GM13976 (cell line): ENCODE measurements at places on chromosomes 13 and 19.

DNA sequence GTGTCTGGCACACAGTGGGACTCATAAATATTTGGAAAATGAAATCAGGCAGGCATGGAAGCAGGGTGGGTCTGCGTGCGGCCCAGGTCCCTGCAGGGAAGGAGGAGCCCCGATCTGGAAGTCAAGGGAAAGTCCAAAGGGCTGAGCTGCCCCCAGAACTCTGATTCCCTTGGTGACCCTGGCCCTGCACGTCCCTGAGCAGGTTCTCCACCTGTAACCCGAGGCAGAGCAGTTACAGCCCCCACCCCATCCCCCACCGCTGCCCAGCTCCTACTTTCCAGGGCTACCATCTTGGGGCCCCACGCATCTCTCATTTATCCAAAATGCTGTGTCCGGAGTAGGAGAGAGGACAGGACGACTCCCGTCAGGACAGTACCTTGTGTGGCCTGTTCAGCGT lies 2.1 kb downstream of the PLEKHF1 start:
- no peak for DNase-seq

GRCh38 chr19:9456018-9456689 lies 20.8 kb upstream of the ZNF266 start:
- DNase-seq = no peak

DNA sequence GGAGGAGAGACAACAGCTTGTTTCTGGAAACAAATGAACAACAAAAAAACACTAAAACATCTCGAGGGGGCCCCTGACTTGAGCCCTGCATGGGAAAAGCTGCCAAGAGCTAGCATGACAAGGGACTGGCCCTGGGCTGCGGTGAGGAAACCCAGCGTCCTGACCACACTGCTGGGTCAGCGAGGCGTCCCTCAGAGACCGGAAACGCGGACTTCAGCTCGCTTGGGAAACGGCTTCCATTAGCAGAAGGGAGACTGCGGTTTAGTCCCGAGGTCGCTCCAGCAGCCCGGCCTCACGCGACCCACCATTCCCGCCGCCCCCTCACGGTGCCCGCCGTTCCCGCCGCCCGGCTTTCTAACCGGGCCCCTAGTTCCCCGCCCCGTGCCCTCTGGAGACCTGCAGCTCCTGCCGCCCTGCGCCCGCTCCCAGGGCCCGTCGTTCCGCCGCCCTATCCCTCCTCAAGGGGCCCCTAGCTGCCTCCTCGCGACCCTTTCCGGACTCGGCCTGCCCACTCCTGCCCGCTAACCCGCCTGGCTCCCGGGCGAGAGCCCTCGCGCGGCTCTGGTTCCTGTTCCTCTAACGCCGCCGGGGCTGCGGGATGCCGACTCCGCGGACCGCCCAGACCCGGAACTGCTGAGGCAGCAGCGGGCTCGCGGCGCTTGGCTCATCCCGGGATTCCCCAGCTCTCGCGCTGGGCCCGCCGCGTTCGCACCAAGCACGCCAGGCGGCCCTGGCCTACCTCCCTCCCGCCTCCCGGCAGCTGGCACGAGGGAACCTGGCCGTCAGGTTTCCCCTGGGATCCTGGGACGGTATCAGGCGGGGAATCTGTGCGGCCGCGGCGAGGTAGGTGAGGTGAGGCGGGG lies at the start of gene CCDC122:
CCDC122 (minus strand) TSS at position 849 of the 863 bp plus-strand sequence. CDS start 10,364 bp downstream, outside the sequence.
- DNase-seq = peak; percentile 91

DNA sequence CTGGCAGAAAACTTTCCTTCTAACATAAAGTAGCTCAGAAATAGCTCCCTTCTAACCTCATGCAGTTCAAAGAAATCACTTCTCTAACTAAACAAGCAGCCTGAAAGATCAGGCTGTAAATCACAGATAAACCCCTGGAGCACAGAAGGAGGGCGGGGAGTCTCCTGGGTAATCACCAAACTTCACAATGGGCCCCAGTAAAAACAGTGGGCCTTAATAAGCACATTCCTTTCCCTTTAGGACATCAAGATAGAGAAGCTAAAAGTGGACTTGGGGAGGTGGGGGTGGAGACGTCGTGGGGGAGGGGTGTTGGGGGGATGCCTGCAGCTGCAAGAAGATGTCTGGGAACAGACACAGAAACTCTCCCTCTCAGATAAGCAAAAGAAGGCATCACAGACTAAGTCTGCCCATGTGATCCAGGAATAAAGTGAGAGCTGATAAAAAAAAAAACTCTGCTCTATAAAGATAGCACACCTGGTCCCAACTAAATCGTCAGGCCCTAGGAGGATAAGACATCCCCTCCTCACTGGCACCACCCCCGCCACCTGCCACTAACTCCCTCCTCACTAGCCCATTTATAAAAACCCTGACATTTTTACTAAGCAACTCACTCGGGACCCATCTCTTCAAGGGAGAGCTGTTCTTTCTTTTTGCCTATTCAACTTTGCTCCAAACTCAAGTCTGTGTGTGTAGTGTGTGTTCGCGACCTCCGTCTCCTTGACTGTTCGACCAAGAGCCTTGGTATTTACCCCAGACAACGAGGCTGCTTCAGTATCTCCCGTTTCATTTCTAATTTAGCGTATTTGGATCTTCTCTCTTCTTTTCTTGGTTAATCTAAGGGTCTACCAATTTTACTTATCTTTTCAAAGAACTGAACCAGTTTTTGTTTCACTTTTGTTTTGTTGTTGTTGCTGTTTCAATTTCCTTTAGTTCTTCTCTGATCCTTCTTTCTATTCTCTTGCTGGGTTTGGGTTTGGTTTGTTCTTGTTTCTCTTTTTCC lies 31.7 kb downstream of the DNAJC15 start:
- no peak for DNase-seq

GRCh38 chr13:45108716-45109101 lies 11.6 kb upstream of the GTF2F2 start:
- DNase-seq = peak; percentile 38

- DNase-seq = peak; percentile 93
Observed at GRCh38 chr19:58544591-58545285, 874 bp downstream of the TRIM28 start.

DNA sequence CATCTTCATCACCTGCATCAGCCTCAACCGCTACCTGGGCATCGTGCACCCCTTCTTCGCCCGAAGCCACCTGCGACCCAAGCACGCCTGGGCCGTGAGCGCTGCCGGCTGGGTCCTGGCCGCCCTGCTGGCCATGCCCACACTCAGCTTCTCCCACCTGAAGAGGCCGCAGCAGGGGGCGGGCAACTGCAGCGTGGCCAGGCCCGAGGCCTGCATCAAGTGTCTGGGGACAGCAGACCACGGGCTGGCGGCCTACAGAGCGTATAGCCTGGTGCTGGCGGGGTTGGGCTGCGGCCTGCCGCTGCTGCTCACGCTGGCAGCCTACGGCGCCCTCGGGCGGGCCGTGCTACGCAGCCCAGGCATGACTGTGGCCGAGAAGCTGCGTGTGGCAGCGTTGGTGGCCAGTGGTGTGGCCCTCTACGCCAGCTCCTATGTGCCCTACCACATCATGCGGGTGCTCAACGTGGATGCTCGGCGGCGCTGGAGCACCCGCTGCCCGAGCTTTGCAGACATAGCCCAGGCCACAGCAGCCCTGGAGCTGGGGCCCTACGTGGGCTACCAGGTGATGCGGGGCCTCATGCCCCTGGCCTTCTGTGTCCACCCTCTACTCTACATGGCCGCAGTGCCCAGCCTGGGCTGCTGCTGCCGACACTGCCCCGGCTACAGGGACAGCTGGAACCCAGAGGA lies 2.6 kb downstream of the P2RY11 start:
- DNase-seq = no peak

DNA sequence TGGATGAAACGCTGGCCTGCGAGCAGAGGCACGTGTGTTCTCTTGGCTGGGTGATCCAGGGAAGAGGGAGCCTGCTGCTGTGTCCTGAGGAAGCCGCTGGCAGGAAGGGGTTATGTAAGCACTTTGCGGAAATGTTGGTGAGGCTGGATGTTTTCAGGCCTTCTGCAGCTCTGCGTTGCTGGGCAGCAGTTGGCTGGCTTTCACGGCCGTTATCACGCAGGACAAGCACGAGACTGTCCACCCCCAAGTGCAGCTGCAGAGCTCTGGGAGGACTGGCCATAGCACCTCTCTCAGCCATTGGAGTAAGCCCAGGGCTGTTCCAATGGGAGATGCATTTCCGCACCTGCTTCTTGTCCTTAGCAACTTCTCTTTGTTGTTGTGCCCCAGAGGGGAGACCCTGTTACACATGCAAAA lies 146.9 kb upstream of the SOX21 start:
- no peak for DNase-seq

GRCh38 chr19:33781996-33782395 lies 14.7 kb upstream of the KCTD15 start:
- DNase-seq = no peak

DNA sequence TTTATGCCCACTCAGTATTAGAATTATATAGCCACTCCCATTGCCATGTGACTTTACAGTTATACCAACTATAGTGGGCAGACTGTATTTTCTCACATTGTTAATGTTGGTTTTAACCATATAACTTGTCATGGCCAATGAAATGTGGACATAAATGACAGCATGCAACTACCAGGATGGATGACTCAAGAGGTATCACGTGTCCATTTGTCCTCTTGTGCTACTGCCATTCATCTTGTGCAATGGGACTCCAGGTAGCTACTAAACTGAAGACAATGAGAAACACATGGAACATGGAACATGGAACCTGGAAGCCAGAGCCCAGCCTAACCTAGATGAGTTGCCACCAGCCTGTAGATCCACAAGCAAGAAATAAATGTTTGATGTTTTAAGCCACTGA lies 242.7 kb upstream of the IPO5 start:
- no peak for DNase-seq

- DNase-seq = peak; percentile 7
Observed at GRCh38 chr19:27746691-27747380, 1466.1 kb downstream of the UQCRFS1 start.

GRCh38 chr19:7852851-7853769 lies 21.1 kb downstream of the PRR36 start:
- peak; percentile 97 for DNase-seq

GRCh38 chr13:42762917-42763316 lies 18.5 kb upstream of the FAM216B start:
- no peak for DNase-seq

- DNase-seq = no peak
Observed at GRCh38 chr13:44040818-44041100, 161.1 kb downstream of the LACC1 start.

DNA sequence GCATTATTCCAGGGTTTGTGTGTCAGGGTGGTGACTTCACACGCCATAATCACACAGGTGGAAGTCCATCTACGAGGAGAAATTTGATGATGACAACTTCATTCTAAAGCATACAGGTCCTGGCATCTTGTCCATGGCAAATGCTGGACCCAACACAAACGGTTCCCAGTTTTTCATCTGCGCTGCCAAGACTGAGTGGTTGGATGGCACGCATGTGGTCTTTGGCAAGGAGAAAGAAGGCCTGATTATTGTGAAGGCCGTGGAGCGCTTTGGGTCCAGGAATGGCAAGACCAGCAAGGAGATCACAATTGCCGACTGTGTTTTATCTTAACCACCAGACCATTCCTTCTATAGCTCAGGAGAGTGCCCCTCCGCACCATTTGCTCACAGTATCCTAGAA lies 18.2 kb upstream of the SLC25A30 start:
- no peak for DNase-seq

GRCh38 chr13:96002322-96003131 lies 50.7 kb downstream of the UGGT2 start:
- no peak for DNase-seq

- peak; percentile 90 for DNase-seq
Observed at GRCh38 chr19:50025794-50026549, at the start of gene ZNF473. Gene ZNF473 (plus strand): TSS chr19:50026005. CDS start chr19:50031083, 5,078 bp downstream.

- DNase-seq = peak; percentile 68
Observed at GRCh38 chr19:2274931-2275535, 6.9 kb downstream of the PEAK3 start.

DNA sequence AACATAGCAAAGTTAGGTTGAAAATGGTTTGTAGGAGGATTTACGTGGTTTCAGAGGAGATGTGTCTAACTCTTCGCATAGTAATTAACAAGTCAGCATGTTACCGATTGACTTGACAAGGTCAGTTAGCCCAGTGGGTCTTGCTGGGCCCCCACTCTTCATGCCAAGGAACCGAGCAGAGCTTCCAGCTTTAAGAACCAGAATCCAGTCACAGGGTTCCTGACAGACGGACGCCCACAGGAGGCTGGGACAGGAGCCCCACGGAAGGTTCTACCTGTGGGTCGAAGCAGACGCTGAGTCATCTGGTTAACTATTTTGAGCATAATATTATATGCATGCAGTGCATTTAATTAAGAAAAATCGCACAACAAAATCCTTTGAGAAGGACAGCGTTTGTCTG lies 3.5 kb downstream of the TMEM255B start:
- DNase-seq = no peak

DNA sequence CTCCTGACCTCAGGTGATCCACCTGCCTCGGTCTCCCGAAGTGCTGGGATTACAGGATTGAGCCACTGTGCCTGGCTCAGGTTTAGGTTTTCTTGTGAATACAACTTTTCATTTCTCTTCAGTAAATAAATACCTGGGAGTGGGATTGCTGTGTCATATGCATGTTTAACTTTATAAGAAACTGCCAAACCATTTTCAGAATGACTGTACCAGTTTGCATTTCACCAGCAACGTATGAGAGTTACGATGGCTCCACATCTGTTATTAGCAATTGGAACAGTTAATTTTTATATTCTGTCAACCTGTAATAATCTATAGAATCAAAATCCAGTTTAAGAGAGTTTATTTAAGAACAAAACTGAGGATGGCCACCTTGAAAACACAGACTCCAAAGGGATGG lies 52.2 kb downstream of the TEX26 start:
- no peak for DNase-seq

GRCh38 chr13:20340136-20340758 lies 108.1 kb upstream of the GJB6 start:
- DNase-seq = no peak

GRCh38 chr13:36979361-36980050 lies 19.6 kb downstream of the ALG5 start:
- DNase-seq = no peak

- no peak for DNase-seq
Observed at GRCh38 chr19:30376272-30376671, 4.1 kb downstream of the ZNF536 start.

- no peak for DNase-seq
Observed at GRCh38 chr13:43835701-43836100, 43.8 kb downstream of the CCDC122 start.

GRCh38 chr13:26705536-26705935 lies 55.0 kb downstream of the GPR12 start:
- DNase-seq = no peak

DNA sequence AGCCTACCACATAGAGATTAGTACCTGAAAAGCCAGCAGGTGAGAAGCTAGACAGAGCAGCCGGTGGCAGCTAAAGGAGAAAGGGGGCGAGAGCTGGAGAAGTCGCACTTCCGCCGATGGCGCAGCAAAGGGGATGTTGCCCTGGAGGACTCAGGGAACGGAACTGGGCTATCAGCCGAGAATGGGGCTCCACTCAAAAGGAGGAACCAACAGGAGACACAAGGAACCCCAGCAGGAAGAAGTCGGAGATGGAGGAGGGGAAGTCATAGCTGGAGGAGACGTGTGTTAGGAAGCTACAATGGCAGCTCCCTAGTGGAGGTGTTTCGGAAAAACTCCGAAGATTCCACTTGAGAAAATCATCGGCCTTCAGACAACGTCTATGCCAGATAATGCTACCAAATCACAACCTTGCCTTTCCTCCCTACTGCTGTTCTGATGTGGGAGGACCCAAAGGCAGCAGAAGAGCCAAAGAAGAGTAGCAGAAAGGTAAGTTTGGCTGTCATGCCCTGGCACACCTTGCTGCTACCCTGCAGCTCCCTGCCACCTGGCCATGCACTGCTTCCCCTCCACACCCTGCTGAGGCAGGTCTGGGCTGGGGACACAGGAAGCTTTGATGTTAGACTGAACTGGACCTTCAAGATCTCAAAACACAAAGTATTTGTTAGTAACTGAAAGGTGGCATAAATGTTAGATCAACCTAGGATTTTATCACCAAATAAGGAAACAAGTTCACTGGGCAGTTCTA lies 127.9 kb downstream of the DLEU7 start:
- DNase-seq = no peak
